ENCODE measurements at places on chromosomes 7 and 10.
A peak's percentile ranks its signal among the peaks of the same experiment; 100 is the strongest.

DNA sequence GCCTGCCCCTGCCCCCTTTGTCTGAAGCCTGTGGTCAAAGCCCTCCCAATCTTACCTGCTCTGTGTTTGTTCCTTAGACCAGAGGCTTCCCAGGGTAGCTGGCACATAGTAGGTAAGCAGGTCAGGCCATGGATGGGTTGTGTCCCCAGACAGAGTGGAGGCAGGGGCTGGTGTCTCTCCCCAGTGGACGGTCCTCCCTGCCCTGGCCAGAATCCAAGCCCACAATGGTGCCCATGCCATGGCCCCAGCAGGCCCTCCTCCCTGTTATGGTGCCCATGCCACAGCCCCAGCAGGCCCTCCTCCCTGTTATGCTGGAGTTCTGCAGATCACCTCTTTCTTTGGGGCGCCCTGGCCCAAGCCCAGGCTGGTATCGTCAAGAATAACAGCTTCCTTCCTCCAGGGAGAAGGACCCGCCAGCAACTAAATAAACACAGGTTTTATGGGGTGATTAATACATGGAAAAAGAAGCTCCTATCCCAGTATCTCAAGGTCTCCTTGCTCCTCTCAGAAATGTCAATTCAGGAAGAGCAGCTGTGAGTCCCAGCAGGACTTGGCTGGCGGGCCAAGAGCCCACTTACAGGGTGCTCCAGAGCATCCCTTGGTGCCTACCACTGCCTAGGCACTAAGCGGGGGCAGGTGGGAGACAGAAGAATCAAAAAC, 82.0 kb downstream of the NEURL1 start:
- DNase-seq, result no peak

DNA sequence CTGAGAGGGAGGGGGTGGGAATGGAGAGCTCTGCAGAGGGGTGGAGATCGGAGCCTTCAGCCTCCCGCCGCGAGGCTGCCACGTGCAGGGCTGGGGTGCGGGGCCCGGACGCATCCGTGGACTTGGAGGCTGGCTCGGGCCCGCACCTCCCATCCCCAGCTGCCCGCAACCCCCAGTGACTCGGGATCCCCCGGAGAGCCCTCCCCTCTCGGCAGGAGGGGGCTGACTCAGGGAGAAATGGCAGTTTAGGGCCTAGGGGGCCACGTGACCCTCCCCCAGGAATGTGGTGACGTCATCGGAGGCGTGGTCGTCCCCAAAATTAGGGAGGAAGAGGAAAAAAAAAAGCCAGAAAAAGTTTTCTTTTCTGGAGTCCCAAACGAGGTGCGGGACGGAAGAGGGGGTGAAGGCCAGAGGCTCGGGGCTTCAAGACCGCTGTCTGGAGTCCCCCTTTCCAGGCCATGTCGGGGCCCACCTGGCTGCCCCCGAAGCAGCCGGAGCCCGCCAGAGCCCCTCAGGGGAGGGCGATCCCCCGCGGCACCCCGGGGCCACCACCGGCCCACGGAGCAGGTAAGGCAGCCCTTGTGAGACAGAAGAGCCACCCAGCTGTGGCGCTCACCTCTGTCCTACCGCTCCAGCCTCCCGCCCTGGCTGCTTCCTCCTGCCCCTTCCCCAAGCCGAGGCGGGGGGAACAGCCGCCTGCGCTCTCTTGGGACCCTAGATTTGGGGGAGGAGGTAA, at the start of gene TRIP6:
TSS of gene TRIP6 (plus strand) at position 348 of the 736 bp plus-strand sequence. CDS start at position 459, 111 bp downstream.
- DNase-seq, result peak; percentile 87

- DNase-seq, result no peak
These were observed 43.8 kb downstream of the ARL4A start for GRCh38 chr7:12731214-12731656.

DNA sequence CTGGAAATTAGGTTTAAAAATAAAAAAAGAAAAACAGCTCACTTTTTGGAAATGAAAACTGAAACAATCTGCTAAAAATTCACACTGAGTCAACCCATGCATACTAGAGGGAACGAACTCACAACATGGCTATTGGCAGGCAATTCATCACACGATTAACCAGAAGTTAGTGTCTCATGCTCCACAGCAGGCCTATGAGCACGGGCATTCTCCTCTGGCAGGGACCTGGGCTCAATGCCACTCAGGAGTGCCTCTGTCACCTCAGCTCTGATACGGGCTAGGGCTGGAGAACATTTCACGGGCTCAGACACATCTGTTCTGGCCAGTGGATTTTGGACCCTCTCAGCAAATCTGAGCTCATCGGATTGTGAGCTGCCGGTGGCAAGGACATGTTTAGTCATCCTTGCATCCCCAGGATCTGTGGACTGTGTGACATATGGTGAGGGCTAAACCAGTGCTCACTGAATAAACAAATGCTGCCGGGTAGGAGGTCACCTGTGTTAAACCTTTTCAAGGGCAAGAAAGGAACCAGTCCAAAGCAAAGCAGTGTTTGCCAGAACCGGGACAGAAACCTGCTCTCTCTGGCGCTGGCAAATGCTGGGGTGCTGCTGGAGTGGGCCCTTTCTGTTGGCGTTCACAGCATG, 40.1 kb downstream of the POLR3A start:
- no peak for DNase-seq

GRCh38 chr10:26790221-26790995, 70.3 kb downstream of the ABI1 start:
- peak; percentile 13 for DNase-seq

DNA sequence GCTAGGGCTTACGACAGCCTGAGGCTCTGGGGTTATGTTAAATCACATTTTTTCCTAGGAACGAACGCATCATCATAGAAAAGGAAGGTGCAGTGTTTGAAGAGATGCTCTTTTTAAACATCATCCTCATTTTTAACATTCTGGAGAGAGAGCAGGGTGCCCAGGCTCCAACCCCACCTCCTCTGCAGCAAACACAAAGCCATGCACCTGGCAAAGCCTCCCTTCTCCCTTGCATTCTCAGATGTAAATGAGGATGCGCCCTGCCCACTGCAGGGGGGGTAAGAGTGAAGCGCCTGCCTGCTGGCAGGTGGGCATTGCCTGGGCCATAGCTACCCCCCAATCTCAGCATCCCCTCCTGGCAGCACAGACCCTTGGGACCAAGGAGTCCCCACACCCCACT, 92.4 kb downstream of the PTPRN2 start:
- no peak for DNase-seq

GRCh38 chr10:103781329-103782061, 73.9 kb downstream of the SH3PXD2A start:
- peak; percentile 23 for DNase-seq

GRCh38 chr10:73967022-73967429, 30.9 kb upstream of the VCL start:
- DNase-seq, result no peak

- no peak for DNase-seq
These were observed 75.3 kb upstream of the NFE2L3 start for GRCh38 chr7:26076691-26077090.

GRCh38 chr10:118944959-118945633, 84.4 kb upstream of the NANOS1 start:
- no peak for DNase-seq

DNA sequence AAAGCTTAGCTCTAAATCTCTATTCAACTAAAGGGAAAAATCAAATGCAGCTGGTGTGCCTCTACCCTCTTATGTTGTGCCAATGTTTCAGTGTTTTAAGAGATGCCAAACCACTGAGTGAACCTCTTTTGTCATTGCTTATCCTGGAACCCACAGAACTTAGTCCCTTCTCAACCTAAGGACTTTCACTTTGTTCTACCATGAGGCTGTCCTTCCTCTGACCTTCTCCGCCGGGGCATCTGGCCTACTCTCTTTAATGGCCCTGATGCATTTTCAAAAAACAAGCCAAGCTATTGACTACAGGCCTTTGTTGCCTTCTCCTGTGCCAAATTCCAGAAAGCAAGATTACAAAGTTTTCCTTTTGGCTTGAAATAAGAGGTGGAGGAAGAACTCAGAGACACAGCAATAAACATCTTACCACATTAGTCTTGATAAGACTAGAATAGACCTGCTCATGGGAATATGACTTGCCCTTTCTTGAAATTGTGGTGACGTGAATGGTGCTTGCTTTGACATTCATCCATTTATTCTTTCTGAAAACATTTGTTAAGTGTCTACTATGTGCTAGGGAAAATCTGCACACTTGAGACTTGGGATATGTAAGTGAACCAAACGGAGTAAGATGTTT, 253.2 kb upstream of the SMIM30 start:
- peak; percentile 37 for DNase-seq

DNA sequence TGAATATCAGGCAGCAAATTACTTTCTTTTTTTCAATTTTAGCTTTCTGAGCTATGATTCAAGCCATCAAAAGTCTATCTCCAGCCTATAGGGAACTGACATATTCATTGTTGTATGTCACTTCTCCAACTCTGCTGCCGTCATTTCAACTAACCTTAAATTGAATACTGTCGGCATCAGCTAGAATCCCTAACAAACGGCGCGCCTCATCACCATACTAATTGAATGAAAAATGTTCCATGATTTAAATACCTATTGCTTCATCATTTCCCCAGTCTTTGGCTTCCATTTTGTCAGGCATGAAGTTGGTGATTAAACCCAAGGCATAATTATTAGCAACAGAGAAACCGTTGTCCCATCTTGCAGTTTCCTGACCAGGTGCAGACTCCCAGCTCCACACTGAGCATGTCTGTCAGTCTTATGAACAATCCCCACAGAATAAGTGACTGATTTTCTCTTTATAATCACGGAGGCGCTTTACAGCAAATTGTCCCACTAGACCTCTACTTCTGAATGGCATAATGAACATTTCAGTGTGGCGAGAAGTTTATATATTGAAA, 83.5 kb upstream of the NPY start:
- DNase-seq, result no peak

- no peak for DNase-seq
These were observed 15.5 kb upstream of the GPR15LG start for GRCh38 chr10:84158061-84158460.

Measured in fibroblast of the conjunctiva (primary cell).